ENCODE measurements at places on chromosomes 13 and 19. TPM values are rescaled to one million over a fixed set of nuclear protein-coding genes. Genes with fewer than 3 reads are reported as not detected.

The PINLYP gene
- total RNA-seq: 11.8 TPM

The ZNF793 gene
- total RNA-seq: 19.7 TPM

- DNase-seq: peak; percentile 29
These were observed 62.0 kb downstream of the TEX29 start for GRCh38 chr13:111382411-111382810.

DNA sequence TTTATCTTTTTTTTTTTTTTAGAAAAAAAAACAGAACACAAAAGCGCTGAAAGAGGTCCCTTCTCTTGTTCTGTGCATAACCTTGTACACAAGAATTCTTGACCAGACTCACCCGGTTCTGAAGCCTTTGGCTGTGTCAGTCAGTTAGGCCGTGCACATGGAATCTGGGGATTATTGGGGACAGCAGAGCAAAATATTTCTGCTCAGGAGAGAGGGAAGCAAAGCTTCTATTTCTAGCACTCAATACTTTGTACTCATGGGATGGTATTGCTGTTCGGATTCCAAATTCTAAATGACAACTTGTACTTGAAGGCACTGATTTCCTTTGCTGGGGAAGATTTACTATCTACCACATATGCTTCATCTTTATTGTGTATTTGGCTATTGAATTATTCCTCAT is 272.7 kb downstream of the NHLRC3 start:
- DNase-seq: no peak

DNA sequence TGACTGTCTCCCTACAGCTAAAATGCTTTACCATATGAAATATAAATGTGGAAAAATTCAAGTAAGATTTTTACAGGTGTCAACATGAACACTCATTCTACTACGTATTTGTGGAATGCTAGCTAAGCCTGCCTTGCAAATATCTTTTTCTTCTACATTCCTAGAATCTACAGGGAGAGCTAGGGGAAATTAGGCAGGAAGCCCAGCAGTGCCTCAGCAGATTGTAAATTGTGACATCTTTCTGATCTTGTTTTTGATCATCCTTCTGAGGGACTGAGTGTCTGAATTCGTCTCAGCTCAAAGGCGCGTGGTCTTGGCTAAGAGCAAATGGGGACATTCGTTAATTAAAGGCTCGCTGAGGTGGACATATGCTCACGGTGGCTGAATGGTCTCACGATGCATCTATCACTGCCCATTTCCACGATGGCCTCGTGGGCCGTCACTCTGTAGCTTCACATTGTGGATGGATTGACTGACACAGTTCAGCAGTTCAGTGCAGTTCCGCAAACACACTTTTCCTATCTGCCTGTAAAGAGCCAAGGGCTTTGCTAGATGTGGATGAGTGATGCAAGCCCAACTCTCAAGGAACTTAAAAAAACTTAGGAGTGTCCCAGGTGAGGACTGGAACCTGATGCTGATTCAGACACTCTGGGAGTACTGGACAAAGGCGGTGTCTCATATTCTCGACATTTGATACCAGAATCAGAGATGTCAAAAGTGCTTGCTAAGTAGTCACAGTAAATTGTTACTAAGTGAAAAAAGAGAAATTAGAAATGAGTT is 562.5 kb downstream of the EFNB2 start:
- DNase-seq: no peak

DNA sequence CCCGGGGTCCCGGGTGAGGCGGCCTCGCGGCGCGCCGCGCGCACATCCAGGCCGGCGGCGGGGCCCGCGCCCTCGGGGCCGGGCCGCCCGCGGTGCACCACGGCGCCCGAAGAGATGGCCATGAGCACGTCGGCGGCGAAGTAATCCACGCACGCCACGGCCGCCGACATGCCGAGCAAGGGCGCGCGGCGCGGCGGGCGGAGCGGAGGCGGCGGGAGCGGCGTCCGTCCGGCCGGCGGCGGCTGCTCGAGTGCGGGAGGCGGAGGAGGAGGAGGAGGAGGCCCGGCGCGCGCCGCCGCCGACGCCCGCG is at the start of gene KLF16:
TSS of gene KLF16 (minus strand) at position 252 of the 310 bp plus-strand sequence. CDS start at position 170, 82 bp downstream.
- no peak for DNase-seq

GRCh38 chr19:45097776-45098520 is 5.0 kb downstream of the PPP1R37 start:
- peak; percentile 70 for DNase-seq

DNA sequence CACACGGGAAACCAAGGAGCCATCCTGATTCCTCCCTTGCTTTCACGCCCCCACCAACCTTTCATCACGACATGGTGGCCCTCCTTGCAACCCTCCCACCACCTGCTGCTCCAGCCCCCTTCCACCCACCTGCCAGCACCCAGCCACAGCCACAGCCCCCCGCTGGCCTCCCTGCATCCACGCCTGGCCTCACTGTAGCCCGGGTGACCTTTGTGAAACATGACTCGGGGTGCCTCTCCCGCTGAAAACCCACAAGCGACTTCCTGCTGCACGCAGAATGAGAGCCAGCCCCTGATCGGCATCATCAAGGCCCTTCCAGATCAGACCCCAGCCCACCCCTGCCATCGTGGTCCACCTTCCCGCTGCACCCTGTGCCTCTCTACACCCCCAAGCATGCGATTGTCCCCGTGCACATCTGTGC is 14.9 kb downstream of the POP4 start:
- no peak for DNase-seq

All from ureter (tissue), 1 donor.